Fibroblast of the aortic adventitia (primary cell): ENCODE measurements at places on chromosomes 2 and 18. TPM values are rescaled to one million over a fixed set of nuclear protein-coding genes. Genes with fewer than 3 reads are reported as not detected.

The SPP2 gene
- total RNA-seq = 0.36 TPM in 1 of 2 replicates, not detected in the other

The MDH1B gene
- 0.81 and 15.1 TPM in 2 replicates for total RNA-seq

The HRH4 gene
- total RNA-seq = under 0.01 TPM in 1 of 2 replicates, not detected in the other

The C2orf80 gene
- total RNA-seq = not detected in 2 replicates

The CTAGE1 gene
- total RNA-seq = not detected in 2 replicates

The NAT8 gene
- total RNA-seq = not detected in 2 replicates

The NT5C1B gene
- total RNA-seq = not detected in 2 replicates

The LYPD1 gene
- total RNA-seq = 0.74 and 25.2 TPM in 2 replicates

The CAPG gene
- 131 and 144 TPM in 2 replicates for total RNA-seq

The LCT gene
- total RNA-seq = not detected in 2 replicates

The HOXD4 gene
- 1.1 TPM in 1 of 2 replicates, not detected in the other for total RNA-seq

The DAPL1 gene
- not detected in 2 replicates for total RNA-seq

The DIS3L2 gene
- 24.9 and 36.3 TPM in 2 replicates for total RNA-seq

The RAB6C gene
- total RNA-seq = not detected in 2 replicates
